ENCODE measurements at places on chromosomes 3 and 15. TPM values are rescaled to one million over a fixed set of nuclear protein-coding genes. Genes with fewer than 3 reads are reported as not detected.

- no peak overlapping the region for H3K27ac ChIP-seq
- no peak overlapping the region for H3K4me3 ChIP-seq
- no peaks in the 10 kb centered on the region for H3K36me3 ChIP-seq
- no peak for DNase-seq
Observed at GRCh38 chr3:170977949-170978745, 48.4 kb downstream of the SLC2A2 start.

- no peak overlapping the region for H3K4me3 ChIP-seq
- H3K27ac ChIP-seq: no peak overlapping the region
- H3K4me1 ChIP-seq: no peaks in the 10 kb centered on the region
- H3K36me3 ChIP-seq: no peaks in the 10 kb centered on the region
Observed at GRCh38 chr3:168271932-168272331, 176.2 kb upstream of the GOLIM4 start.

Gene P2RY14
- total RNA-seq: 0.18 TPM

GRCh38 chr15:65978110-65978509, 108.8 kb downstream of the RAB11A start:
- H3K27ac ChIP-seq: no peak overlapping the region
- H3K4me1 ChIP-seq: no peaks in the 10 kb centered on the region
- H3K36me3 ChIP-seq: no peaks in the 10 kb centered on the region
- H3K4me3 ChIP-seq: no peak overlapping the region

All from activated T-helper 2 cell treated with anti-CD3 and anti-CD28 coated beads, Interferon-gamma antibody, Interleukin-2, Interleukin-4, amounts not matched to agents 10 μg/mL and 5 μg/mL and 100 μg/mL, durations not matched to agents 14 hours and 24 hours and 36 hours (primary cell).